ENCODE measurements at places on chromosomes 2 and 18.

GRCh38 chr2:143356736-143357446 lies 227.7 kb downstream of the ARHGAP15 start:
- no peak for DNase-seq

GRCh38 chr2:62339837-62340236 lies 143.9 kb downstream of the B3GNT2 start:
- DNase-seq, result no peak

GRCh38 chr2:23241611-23242245 lies 143.3 kb upstream of the KLHL29 start:
- no peak for DNase-seq

- DNase-seq, result no peak
Measured at GRCh38 chr2:137693534-137693933, 270.7 kb upstream of the HNMT start.

GRCh38 chr2:73939419-73939818 lies 12.7 kb downstream of the DGUOK start:
- DNase-seq, result no peak

DNA sequence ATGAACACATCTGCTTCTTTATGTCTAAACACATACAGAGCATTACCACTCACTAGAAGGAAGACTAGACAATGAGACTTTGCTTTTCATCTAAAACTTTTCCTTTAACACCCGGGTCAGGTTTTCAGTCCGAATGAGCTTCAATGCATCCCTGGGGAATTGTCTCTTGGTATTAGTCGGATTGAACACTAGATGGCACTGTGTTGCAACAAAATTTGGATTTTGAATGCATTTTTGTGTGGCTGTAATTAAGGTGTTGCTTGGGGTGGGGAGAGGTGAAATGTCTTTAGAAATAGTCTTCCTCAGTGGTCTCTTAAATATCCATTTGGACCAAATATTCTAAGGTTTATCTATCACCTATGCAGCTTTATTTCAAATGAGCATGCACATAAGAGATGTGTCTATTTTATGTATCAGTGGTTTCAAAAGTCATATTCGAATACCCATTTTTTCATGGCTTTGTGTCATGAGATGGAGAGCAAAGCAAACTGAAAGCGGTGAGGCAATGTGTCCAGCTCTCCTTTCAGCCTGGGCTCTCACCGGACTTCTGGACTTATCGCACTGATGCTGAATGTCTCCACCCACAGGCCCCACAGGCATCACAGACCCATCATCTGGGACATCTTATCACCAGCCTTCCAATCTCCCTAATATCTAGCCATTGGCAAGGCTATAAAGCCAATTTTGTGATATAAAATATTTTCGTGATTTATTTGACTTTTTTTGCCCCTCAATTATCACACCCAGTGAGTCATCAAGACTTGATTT lies 510.3 kb downstream of the RNF144A start:
- DNase-seq, result peak; percentile 42

DNA sequence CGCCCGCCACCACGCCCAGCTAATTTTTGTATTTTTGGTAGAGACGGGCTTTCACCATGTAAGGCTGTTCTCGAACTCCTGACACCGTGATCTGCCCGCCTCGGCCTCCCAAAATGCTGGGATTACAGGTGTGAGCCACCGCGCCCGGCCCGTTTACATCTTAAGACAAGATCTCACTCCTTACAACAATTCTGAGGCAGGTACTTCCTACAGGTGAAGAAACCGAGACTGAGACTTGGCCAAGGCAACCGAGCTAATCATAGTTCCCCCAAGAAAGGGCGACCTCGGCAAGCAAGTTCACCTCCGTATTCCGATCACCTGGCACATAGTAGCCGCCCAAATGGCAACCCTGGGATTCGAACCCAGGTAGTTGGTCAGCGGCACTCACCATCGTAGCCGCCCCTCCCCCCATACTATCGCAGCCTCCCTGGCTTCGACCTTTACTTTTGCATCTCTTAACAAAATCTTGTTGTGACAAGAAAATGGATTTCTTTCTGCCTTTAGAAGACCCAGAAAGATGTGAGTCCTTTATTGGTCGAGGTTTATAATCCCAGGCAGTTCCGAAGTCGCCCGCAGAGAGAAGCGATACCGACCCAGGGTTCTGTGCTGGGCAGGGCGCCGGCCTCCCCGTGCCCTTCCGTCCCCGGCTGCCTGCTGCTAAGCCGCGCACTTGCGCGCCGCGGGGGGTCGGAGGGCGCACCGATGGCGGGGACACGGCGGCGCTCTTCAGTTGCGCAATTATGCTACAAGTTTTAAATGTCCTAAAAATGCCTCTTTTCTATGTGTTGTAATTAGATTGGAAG lies 1.1 kb upstream of the FZD5 start:
- no peak for DNase-seq

- no peak for DNase-seq
Measured at GRCh38 chr18:5103286-5103685, 93.8 kb downstream of the AKAIN1 start.

DNA sequence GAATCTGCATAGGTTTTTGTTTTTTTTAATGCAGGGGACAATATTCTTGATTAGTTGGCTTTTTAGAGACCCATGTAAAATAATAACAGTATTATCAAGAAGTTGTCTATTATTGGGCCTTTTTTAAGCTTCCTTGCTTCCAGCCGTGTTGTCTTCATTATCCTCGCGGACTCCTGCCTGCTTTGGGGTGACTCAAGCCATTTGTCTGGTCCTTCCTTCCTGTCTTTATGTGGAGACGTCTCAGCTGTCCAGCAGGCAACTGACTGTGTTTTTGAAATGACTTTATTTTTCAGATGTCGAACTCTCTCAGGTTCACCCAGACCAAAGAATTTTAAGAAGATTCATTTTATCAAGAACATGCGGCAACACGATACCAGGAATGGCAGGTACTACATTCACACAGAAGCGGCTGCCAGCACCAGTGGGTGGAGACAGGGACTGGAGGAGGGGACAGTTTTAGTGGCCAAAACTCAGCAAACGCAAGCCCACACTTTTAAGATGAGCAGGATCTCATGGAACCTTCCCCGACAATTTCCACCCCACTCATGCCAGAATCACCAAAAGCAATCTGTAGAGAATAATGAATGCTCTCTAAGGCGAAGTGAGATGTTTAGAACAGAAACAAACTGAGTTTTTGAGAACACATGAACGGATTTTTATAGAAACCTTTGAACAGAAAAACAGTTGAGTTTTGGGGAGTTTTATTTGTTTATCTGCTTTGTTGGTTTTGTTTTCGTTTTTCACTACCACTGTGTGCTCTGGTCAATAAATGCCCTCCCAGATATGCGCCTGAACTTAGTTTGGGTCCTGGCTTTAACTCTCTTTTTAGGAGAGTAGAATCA lies 59.1 kb downstream of the CABLES1 start:
- no peak for DNase-seq

- no peak for DNase-seq
Measured at GRCh38 chr2:201419057-201419635, 32.1 kb downstream of the TRAK2 start.
